ENCODE measurements at places on chromosomes 7 and 10. TPM values are rescaled to one million over a fixed set of nuclear protein-coding genes. Genes with fewer than 3 reads are reported as not detected.

DNA sequence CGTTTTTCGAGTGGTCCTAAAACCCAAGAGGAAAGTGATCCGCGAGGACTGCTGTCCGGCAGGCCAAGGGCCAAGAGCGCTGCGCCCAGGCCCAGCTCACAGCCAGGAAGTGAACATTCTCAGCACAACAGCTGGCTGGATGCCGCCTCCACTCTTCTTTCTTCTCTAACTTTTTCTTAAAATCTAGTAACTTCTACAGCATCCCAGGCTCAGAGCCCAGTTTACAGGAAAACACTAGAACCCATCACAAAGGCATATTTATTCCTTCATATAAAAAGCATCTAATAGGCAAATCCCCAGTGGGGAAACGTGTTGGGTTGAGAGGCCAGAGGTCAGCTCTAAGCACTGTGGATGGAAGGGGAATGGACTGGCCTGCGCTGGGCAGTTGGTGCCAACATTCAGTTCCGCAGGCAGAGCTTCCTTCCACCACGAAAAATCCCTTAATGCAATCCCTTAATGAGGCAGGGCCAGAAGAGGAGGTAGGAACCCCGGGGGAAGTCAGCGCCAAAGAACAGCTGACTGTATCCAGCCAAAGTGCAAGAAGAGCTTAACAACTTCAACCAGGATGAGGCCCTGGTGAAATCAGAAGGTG lies 74.8 kb downstream of the ZRANB1 start:
- DNase-seq, result no peak

GRCh38 chr7:130010689-130011412 lies 40.3 kb downstream of the ZC3HC1 start:
- peak; percentile 81 for DNase-seq

DNA sequence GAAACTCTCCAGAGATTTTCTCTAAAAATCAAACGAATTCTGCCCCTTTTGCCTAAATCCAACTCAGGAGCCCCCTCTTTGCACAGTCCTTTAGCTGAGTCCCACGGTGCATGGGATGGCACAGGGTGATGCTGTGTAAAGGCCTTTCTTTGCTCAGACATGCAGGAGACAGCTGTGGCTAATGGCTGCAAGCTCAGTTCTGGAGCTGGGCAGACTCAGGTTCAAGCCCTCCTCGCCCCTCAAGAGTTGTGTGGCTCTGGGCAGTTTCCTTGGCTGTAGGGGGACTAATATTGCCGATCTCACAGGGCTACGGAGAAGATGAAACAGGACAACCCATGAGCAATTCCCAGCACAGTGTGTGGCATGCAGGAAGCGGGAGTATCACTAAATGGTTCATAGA lies 42.6 kb downstream of the CLEC2L start:
- no peak for DNase-seq

DNA sequence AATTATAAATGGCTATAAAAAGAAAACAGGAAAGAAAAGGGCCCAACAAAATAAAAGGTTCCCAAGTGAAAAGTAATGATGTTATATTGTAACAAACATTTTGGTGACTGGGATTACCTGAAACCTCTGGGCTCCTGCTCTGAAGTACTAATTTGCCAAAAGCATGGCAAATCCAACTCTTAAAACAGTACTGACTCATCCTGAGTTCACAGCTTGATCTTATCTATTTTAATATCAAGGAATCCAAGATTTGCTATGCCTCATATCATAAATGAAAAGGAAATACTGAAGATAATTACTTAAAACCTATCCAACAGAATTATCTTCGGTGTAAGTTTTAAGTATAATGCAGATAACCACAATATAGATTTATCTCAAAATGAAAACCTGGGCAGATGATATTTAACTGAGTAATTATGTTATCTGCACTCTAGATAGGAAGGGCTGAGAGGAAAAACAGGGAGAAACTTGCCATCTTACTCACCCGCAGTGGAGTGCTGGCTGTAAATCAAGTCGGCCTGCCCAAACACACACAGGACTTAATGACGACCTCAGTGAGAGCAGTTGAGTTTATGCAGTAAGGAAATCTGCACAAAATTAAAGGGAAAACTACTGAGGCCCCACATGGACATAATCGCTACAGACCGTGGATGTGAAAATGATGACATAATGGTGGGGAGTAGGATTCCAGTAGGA lies 48.4 kb downstream of the MPP7 start:
- DNase-seq, result no peak

DNA sequence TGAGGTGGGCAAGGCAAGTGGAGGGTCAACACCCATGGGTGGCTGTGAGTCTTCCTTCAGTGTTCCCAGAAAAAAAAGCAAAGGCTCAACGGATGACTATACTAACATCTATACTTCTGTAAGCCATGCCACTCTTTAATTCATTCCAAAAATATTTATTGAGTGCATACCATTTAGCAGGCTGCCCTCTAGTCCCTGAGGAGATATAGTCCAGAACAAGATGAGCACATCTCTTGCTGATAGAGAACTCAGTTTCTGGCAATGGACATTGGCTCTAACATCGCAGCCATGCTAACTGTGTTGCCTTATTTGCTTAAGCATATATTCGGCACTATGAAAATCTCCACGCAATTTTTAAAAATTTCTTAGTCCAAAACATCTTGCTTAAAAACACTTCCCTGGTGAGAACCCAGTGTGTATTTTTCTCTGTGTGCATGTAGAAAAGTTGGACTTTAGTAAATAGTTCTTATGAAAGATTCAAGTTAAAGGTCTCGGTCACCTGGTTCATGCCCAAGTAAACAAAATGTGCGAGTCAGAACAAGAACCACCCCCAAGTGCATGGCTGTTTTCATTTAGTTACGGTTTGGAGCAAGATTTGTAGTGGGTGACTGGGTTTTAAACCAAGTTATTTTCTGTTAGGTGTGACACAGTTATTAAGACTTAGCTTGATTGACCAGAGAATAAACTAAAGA lies 69.8 kb downstream of the MET start:
- no peak for DNase-seq

GRCh38 chr10:47264797-47265281 lies 35.2 kb upstream of the GDF10 start:
- DNase-seq, result no peak

DNA sequence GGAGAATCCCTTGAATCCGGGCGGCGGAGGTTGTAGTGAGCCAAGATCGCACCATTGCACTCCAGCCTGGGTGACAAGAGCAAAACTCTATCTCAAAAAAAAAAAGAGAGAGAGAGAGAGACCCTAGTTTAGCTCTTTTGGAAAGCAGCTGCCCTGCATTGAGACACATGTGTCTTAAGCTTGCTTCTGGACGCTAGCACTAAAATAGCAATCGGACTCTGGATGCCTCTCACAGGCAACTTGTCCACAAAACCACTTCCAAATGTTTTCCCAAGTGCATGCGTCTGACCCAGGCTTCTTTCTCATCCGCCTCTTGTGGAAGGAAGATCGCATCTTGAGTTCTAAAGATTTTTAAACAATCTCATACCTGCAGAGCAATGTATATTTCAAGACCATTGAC lies 182.7 kb downstream of the CUX1 start:
- DNase-seq, result no peak

DNA sequence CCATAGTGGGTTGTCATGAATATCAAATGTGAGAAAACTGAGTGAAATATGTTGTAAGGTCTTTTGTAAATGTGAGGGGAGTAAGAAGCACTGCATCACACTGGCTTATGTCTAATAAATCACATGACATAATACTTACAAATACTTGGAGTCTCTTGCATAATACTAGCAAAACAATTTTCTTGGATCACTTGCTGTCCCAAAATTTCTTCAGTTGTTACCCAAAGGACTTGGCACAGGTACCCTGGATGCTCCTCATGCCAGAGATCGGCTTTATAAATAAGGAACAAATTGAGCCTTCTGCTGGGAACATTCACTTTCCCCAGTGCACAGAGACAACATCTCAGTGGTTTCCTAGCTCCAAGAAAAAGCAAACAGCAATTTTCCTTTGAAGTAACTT lies 5.0 kb upstream of the LRIT2 start:
- DNase-seq, result no peak

- DNase-seq, result no peak
Measured at GRCh38 chr7:147569116-147569913, 1021.3 kb upstream of the C7orf33 start.

DNA sequence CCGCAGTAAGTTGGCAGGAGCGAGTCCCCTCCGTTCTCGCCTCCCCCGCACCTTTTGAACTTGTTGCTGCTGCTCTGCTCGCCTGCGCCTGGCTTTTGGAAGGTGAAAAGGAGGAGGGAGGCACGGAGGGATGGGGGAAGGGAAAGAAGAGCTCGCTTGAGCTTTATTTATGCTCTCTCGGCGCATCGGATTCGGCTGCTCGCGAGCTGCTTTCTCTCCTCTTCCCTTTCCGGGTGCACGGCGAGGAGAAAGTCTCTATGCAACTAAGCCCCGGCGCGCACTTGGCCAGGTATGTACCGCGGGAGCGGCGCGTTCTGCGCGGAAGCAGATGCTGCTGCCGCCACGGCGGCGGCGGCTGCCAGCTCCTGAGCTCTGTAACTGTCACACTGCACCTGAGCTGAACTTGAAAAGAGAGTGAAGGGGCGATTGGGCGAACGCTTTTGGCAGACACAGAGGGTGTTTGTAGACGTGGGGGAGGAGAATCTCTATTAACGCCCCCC lies 551 bp downstream of the KCND2 start:
- DNase-seq, result no peak

DNA sequence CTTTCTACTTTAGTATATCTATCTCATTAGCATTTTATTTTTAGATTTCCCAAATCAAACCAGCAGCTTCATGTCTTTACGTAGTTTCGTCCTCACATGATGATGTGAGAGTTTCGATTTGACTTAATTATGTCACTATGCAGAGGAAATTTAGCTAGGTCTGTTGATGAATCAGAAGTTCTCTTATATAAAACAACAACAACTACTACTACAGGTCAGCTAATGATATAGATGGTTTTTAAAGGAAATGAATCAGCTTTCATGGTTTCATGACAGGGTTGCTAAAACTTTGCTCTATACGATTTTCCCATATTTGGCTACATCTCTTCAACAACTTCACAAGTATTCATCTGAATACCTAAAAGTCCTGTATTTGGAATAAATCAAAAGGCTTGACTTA lies 28.6 kb downstream of the JAZF1 start:
- DNase-seq, result no peak

GRCh38 chr10:31602541-31603234 lies 283.7 kb downstream of the ZEB1 start:
- no peak for DNase-seq

DNA sequence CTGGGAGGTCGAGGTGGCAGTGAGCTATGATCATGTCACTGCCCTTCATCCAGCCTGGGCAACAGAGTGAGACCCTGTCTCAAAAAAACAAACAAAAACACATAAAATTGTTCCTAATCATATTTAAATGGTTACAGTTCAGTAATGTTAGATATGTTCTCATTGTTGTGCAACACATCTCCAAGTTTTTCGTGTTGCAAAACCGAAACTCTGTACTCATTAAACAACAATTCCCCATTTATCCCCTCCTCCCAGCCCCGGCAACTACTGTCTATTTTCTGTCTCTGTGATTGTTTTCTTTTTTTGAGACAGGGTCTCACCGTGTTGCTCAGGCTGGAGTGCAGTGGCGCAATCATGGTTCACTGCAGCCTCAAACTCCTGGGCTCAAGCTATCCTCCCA lies 16.1 kb upstream of the PRXL2A start:
- DNase-seq, result no peak

DNA sequence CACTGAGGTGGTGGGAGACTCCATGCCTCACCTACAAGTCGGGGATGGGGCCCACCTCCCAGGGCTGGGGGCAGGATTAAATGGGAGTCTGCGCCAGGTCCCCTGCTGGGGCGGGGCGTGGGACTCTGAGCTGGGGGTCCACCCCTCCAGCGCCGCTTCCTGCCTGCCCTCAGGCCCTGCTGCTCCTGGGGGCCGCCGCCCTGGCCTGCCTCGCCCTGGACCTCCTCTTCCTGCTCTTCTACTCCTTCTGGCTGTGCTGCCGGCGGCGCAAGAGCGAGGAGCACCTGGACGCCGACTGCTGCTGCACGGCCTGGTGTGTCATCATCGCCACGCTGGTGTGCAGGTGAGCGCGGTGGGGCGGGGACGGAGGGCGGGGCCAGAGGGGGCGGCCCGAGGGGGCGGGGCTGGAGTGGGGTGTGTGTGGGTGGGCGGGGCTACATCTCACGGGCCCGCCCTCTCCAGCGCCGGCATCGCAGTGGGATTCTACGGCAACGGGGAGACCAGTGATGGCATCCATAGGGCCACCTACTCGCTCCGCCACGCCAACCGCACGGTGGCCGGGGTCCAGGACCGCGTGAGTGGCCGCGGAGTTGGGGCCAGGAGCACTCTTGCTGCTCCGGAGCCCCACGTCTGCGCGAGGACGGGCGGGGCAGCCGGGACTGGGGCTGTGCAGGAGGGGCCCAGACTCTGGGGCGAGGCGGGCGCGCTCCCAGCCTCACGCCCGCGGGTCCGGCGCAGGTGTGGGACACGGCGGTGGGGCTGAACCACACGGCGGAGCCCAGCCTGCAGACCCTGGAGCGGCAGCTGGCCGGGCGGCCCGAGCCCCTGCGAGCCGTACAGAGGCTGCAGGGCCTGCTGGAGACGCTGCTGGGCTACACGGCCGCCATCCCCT lies 15.1 kb downstream of the TTYH3 start:
- peak; percentile 91 for DNase-seq

DNA sequence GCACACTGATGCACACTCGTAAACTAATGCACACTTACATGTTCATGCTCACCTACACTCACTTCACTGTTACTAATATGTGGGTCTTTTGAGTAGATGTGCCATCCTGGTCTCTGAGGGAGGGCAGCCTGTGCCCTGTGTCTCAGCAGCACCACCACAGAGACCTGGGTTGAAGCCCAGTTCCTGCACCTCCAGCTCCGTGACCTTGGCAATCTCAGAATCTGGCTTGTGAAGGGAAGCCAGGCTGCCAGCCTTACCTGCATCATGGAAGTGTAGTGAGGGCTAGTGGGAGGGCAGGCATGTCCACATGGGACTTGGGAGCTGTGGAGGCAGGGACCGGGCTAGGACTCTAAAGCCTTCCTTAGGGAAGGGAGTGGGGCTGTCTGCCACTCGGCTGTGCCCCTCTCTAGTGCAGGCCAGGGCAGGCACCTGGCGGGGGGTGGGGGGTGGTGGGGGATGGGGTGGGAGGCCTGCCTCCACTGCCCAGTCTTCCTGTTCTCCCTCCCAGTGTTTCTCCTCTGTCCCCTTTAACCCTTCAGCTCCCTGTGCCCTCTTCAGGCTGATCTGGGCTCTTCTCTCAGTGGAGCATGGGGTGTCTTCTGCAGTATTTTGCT lies 8.1 kb downstream of the ADCY1 start:
- DNase-seq, result no peak

Gene NUTM2B
- total RNA-seq, result 0.91 TPM

Gene PLEKHS1
- not detected for total RNA-seq

Gene TBC1D12
- 1.9 TPM for total RNA-seq
